ENCODE measurements at places on chromosomes 4 and X. TPM values are rescaled to one million over a fixed set of nuclear protein-coding genes. Genes with fewer than 3 reads are reported as not detected.

GRCh38 chr4:27635936-27636913 is 775.6 kb downstream of the STIM2 start:
- H3K36me3 ChIP-seq: no peaks in the 10 kb centered on the region
- H3K4me1 ChIP-seq: no peaks in the 10 kb centered on the region
- no peak overlapping the region for H3K27ac ChIP-seq
- no peak overlapping the region for H3K4me3 ChIP-seq
- DNase-seq: no peak

DNA sequence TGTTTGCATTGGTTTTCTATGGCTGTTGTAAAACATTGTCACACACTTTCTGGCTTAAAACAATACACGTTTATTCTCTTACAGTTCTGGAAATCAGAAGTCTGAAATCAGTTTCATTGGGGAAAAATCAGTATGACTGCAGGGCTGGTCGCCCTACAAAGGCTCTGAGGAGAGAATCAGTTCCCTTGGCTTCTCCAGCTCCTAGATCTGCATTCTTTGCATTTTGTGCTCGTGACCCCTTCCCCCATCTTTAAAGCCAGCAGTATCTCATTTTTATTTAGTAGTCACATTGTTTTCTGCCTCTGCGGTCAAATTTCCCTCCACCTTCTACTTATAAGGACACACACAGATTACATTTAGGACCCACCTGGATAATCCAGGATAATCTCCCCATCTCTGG is 849.7 kb upstream of the GRID2 start:
- H3K4me1 ChIP-seq: no peaks in the 10 kb centered on the region
- no peak for DNase-seq
- H3K27me3 ChIP-seq: no peaks in the 10 kb centered on the region
- H3K4me3 ChIP-seq: no peak overlapping the region

The TMEM47 gene
- 28.5 TPM for total RNA-seq

GRCh38 chr4:41428601-41429279 is 109.2 kb upstream of the LIMCH1 start:
- H3K4me1 ChIP-seq: peaks cover 89% of the 10 kb centered on the region
- peak; percentile 71 for DNase-seq
- H3K27ac ChIP-seq: peak overlapping the region; percentile 94
- no peaks in the 10 kb centered on the region for H3K36me3 ChIP-seq
- no peak overlapping the region for H3K4me3 ChIP-seq

The KDR gene
- total RNA-seq: 153 TPM

The PDHA1 gene
- 102 TPM for total RNA-seq

DNA sequence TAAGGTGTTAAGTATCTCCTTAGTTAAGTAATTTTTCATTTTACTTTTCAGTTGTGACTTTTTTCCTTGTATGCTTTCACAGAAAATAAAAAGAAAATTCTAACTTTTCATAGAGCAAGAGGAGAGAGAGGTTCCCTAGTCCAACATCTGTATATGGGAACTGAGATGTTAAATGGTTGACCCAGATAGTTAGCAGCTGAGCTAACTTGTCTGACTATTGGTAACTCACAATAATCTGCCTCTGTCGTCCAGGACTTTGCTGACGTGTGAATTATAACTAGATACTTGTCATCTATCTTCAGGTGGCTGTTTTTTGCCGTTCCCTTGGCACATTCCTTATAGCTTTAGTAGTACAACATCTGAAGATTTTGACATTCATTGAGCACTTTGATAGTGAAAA is 29.9 kb downstream of the TBC1D19 start:
- no peak for DNase-seq
- no peaks in the 10 kb centered on the region for H3K27me3 ChIP-seq
- no peak overlapping the region for H3K4me3 ChIP-seq
- no peaks in the 10 kb centered on the region for H3K36me3 ChIP-seq
- no peak overlapping the region for H3K27ac ChIP-seq

DNA sequence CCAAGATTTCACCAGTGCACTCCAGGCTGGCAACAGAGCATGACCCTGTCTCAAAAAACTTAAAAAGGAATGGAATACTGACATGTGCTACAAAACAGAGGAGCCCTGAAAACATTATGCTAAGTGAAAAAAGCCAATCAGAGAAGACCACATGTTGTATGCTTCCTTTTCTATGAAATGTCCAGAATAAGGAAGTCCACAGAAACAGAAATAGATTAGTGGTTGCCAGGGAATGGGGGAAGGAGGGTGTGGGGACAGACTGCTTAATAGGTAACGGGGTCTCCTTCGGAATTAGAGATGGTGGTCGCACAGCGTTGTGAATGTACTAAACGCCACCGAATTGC is 30.1 kb upstream of the KIAA0232 start:
- H3K4me1 ChIP-seq: peaks cover 48% of the 10 kb centered on the region
- no peak overlapping the region for H3K27ac ChIP-seq
- no peak overlapping the region for H3K4me3 ChIP-seq
- no peak for DNase-seq
- no peaks in the 10 kb centered on the region for H3K36me3 ChIP-seq

The SLC16A2 gene
- 10.1 TPM for total RNA-seq

The YY2 gene
- total RNA-seq: 4.8 TPM

- H3K27me3 ChIP-seq: no peaks in the 10 kb centered on the region
- H3K27ac ChIP-seq: no peak overlapping the region
- H3K4me1 ChIP-seq: no peaks in the 10 kb centered on the region
- no peaks in the 10 kb centered on the region for H3K36me3 ChIP-seq
These were observed 272.5 kb downstream of the DCTD start for GRCh38 chr4:182644683-182645050.

DNA sequence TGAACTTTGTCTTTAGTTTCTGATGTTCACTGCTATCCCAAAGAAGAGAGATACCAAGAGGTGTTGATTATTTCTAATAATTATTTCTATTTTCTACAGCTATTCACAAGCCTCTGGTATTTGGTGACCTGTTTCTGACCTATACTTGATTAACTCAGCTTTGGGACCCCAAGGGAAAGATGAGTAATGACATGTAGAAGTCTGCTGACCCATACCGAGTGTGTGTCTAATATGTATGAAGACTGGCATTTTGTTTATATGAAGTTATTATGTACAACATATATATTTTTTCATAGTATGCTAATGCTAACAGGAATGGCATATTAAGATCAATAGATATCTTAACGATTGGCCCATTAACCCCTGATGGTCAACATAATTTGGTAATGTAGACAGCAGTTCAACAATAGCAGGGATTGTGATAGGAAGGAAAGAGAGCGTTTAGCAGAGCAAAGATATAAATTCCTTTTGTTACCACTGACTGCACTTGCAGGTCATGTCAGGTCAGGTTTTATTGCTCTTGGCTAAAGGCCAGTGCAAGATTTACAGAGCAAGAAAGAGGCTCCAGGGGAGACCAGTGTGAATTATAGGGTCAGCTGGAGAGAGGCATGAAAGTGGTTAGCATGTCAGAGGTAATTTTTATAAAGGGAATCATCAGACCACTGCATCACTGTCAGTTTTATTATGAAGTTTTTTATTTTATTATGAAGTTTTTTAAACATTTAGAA is 94.7 kb upstream of the DIPK2B start:
- peak; percentile 7 for DNase-seq
- H3K36me3 ChIP-seq: no peaks in the 10 kb centered on the region
- no peaks in the 10 kb centered on the region for H3K4me1 ChIP-seq
- H3K4me3 ChIP-seq: no peak overlapping the region

DNA sequence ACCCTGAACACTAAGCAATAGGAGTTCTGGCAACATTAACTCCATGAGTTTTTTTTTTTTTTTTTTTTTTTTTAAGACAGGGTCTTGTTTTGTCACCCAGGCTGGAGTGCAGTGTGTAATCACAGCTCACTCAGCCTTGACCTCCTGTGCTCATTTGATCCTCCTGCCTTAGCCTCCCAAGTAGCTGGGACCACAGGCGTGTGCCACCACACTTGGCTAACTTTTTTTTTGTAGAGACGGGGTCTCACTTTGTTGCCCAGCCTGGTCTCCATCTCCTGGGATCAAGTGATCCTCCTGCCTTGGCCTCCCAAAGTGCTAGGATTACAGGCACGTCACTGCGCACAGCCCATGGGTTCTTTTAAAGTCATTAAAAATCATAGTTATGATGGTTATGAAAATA is 5.1 kb downstream of the RHOH start:
- H3K27ac ChIP-seq: no peak overlapping the region
- H3K4me1 ChIP-seq: no peaks in the 10 kb centered on the region
- H3K27me3 ChIP-seq: no peaks in the 10 kb centered on the region
- no peak for DNase-seq
- no peaks in the 10 kb centered on the region for H3K36me3 ChIP-seq
